ENCODE measurements at places on chromosomes 13 and 19. TPM values are rescaled to one million over a fixed set of nuclear protein-coding genes. Genes with fewer than 3 reads are reported as not detected.

The LILRA1 gene
- total RNA-seq = not detected

The SHISA2 gene
- under 0.01 TPM for total RNA-seq

The LILRB3 gene
- not detected for total RNA-seq

The TYROBP gene
- not detected for total RNA-seq

The PSG11 gene
- not detected for total RNA-seq

The SHD gene
- total RNA-seq = not detected

The STXBP2 gene
- total RNA-seq = 113 TPM

The CCDC70 gene
- not detected for total RNA-seq

The IFNL1 gene
- total RNA-seq = not detected

The ARRDC5 gene
- not detected for total RNA-seq

The SH2D3A gene
- total RNA-seq = 56.4 TPM

The C19orf85 gene
- total RNA-seq = not detected
